MCF 10A (cell line): ENCODE measurements at places on chromosomes 4 and X.
A peak's percentile ranks its signal among the peaks of the same experiment; 100 is the strongest.

GRCh38 chr4:59608466-59608865 lies 1591.7 kb upstream of the ADGRL3 start:
- peak; percentile 13 for DNase-seq

DNA sequence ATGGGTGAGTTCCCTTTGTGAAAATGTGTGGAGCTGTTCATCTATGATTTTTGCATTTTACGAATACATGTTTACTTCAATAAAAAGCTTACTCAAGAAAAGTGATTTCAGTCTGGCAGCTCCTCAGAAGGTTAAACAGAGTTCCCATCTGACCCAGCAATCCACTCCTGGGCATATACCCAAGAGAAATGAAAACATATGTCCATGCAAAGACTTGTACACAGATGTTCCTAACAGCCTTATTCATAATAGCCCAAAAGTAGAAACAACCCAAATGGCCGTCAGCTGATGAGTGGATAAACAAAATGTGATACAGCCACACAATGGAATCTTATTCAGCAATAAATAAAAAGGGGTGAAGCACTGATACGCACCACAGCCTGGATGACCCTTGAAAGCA lies 20.8 kb downstream of the CLCN4 start:
- no peak for DNase-seq

- DNase-seq, result no peak
Measured at GRCh38 chr4:105430811-105431210, 43.1 kb downstream of the PPA2 start.

- peak; percentile 12 for DNase-seq
Measured at GRCh38 chr4:187283201-187283955, 559.7 kb upstream of the FAT1 start.

GRCh38 chr4:86302251-86302650 lies 57.6 kb downstream of the MAPK10 start:
- DNase-seq, result peak; percentile 8

GRCh38 chr4:146271466-146271865 lies 57.1 kb downstream of the REELD1 start:
- DNase-seq, result no peak

GRCh38 chr4:7045961-7046921 lies 3.1 kb downstream of the TADA2B start:
- DNase-seq, result no peak

GRCh38 chr4:26459054-26459755 lies 31.1 kb downstream of the CCKAR start:
- DNase-seq, result peak; percentile 65

DNA sequence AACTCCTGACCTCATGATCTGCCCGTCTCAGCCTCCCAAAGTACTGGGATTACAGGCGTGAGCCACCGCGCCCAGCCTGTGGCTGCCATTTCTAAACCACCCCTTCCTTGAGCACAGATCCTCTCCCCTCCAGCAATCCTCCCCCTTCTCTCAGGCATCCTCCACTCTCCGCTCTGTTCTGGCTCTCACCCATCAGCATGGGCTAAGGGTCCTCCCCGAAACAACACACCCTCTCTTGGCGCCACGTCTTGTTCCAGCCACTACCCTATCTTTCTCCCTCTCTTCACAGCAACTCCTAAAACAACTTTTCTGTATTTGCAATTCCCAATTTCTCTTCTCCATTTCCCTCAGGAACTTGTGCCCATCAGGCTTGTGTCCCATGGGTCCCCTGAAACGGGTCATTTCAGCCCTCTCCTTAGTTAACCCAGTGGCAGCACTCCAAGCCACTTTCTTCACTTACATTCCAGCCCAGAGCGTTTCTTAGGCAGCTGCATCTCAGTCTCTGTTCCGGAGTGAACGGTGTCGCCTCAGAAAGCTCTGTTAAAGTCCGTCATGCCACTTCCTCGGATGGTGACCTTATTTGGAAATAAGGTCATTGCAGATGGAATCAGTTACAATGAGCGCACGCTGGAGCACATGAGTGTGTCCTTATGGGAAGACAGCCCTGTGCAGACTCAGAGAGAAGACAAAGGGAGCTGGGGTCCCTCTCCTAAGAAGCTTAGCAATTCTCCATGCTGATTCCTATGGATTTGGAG lies 28.3 kb upstream of the CLDN24 start:
- DNase-seq, result no peak

- DNase-seq, result no peak
Measured at GRCh38 chr4:126776361-126776760, 856.4 kb upstream of the INTU start.
